ENCODE measurements at places on chromosomes 5 and 9. TPM values are rescaled to one million over a fixed set of nuclear protein-coding genes. Genes with fewer than 3 reads are reported as not detected.

DNA sequence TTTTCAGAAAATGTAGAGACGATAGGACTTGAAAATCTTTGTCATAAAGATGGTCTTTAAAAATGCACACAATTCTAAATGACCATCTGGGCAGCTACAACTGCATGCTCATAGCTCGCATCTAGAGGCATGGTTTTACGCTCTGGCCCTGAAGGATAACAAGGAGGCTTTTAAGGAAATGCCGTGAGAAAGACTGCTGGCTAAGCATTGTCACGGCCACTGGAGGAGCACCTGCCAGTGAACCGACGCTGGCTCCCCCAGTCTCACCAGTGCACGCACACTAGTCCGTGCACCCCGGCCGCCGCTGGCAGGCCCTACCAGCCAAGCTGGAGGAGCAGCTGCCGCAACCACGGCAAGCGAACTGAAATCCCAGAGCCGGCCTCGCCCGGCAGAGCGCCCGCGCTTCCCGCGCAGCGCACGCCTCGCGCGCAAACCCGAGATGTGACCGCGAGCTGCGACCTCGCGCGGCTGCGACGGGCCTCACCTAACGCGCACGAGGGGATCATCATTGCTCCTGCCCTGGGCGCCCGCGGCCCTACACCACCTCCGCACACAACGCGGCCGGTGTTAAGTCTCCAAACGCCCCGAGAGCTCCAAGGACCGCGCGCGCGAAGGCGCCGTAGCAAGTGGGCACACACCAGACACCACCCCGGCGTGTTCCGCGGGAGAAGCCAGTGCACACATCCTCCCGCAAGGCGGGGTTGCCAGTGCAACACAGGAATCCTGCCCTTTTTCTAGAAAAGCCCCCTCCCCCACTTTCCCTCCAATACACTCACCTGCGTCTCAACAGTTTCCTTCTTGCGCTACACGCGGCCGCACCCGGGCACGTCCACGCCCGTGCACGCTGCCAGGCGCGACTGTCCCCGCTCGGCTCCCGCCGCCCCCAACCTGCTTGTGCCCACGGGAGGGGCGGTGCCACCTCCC, 5.3 kb downstream of the ELAVL2 start:
- no peaks in the 10 kb centered on the region for H3K36me3 ChIP-seq
- no peak overlapping the region for H3K4me3 ChIP-seq
- H3K4me1 ChIP-seq = no peaks in the 10 kb centered on the region
- no peak overlapping the region for H3K27ac ChIP-seq

GRCh38 chr5:14034963-14035362, 90.5 kb upstream of the DNAH5 start:
- no peaks in the 10 kb centered on the region for H3K27me3 ChIP-seq
- H3K4me1 ChIP-seq = peaks cover 64% of the 10 kb centered on the region
- peak overlapping the region; percentile 92 for H3K27ac ChIP-seq
- no peaks in the 10 kb centered on the region for H3K36me3 ChIP-seq

DNA sequence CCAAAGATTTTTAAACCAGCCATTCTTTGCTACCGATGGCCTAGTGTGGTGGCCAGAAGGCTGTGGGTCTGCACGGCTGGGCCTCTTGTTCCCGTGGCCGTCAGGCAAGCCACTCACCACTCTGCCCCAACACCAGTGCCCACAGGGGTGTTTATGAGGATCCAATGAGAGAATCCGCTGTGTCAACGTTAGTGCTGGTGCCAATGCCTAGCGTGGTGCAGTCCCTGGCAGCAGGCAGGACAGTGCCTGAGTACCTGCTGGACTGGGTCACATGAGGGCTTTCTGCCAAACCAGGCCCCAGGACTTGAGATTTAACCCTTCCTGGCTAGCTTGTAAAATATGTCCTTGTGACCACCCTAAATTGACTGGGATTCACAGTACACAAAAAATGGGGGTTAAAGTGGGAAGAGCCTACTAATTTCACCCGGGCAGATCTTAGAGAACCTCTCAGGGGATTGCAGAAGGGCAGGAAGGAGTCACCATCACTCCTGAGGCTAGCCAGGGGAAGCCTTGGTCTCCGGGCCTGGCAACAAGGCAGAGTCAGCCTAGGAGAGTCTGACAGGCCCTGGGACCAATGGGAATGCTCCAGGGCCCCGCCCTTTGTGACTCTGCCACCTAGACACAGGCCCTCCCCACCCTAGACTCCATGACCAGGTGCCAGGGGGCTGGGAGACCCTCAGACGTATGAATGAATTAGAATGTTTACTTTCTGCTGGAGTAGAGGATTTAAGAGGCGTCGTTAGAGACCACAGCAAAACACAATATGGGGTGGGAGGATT, 63.2 kb upstream of the FSTL4 start:
- peak; percentile 37 for DNase-seq
- H3K27me3 ChIP-seq = peaks cover 8% of the 10 kb centered on the region
- no peak overlapping the region for H3K27ac ChIP-seq

Gene LHX2
- total RNA-seq = 0.18 TPM

Gene MAMDC4
- 1.0 TPM for total RNA-seq

DNA sequence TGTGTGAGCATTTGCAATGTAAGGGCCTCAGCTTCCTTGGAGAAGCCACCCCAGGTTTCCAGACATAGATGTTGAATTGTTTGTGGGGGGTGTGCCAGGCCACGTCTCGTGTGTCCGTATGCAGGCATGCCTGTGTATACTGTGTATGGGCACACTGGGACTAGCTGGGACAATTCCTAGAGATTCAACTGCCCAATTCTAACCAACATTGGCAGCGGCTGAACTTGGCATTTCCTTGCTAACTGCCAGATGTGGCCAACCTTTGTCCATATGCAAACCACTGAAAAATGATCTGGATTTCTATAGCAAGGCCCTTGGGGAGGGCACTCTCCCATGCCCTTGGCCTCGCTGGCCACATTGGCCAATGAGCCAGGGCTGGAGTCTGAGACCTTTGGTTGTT, 50.3 kb downstream of the SAR1B start:
- H3K4me1 ChIP-seq = peaks cover 4% of the 10 kb centered on the region
- peaks cover 23% of the 10 kb centered on the region for H3K36me3 ChIP-seq
- no peak for DNase-seq
- H3K27me3 ChIP-seq = no peaks in the 10 kb centered on the region

Gene SFXN1
- 147 TPM for total RNA-seq

All from SJSA1 (cell line).